ENCODE measurements at places on chromosomes 5 and 9. TPM values are rescaled to one million over a fixed set of nuclear protein-coding genes. Genes with fewer than 3 reads are reported as not detected.

The GRIN1 gene
- total RNA-seq: under 0.01 TPM

The SPINK1 gene
- not detected for total RNA-seq

The LIFR gene
- total RNA-seq: 49.4 TPM

The PCDHGB1 gene
- 3.3 TPM for total RNA-seq

The ESM1 gene
- total RNA-seq: 0.57 TPM

The LCN1 gene
- total RNA-seq: 0.65 TPM
